ENCODE measurements at places on chromosomes 7 and 10.

GRCh38 chr10:111785921-111786320, 397.6 kb downstream of the GPAM start:
- DNase-seq, result no peak

- DNase-seq, result no peak
These were observed 593 bp upstream of the CUX1 start for GRCh38 chr7:101816595-101817470.

GRCh38 chr7:112223310-112223709, 16.8 kb downstream of the ZNF277 start:
- no peak for DNase-seq

GRCh38 chr7:83469491-83469890, 179.4 kb downstream of the SEMA3E start:
- no peak for DNase-seq

DNA sequence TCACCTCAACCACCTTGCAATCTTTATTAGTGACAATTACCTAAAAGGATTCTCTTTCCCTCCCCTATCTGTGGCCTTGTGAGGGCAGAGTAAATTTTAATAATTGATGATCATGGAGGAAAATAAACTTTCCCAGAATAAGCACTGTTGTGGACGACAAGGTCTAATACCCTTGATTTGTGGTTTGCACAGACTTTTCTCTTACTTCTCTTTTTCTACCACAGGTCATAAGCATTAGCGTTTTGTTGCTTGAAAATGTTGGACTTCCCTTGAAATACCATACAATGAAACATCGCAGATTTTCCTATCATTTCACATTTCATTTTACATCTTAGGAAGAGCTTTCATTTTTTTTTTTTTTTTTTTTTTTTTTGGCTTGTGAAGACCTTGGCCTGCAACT, 188.1 kb upstream of the TMEM72 start:
- DNase-seq, result no peak

- no peak for DNase-seq
These were observed 94.1 kb downstream of the SH3PXD2A start for GRCh38 chr10:103761075-103761920.

DNA sequence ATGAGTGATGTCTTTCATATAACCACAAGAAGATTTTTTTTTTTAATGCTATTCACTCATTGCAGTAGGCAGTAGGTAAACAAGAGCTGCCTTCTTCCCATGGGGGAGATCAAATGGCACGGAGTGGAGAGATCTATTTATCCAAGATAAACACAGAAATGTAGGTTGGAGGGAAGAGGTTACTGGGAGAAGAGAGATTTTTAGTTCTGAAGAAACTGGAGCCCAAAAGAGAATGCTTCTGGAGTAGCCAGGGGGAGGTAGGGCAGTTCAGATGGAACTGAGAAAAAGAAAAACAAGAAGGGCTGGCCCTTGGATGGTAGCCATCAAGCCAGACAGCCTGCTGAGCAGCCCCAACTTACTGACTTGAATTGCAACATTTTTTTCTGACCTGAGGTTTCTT, 270.1 kb upstream of the TPK1 start:
- DNase-seq, result no peak

DNA sequence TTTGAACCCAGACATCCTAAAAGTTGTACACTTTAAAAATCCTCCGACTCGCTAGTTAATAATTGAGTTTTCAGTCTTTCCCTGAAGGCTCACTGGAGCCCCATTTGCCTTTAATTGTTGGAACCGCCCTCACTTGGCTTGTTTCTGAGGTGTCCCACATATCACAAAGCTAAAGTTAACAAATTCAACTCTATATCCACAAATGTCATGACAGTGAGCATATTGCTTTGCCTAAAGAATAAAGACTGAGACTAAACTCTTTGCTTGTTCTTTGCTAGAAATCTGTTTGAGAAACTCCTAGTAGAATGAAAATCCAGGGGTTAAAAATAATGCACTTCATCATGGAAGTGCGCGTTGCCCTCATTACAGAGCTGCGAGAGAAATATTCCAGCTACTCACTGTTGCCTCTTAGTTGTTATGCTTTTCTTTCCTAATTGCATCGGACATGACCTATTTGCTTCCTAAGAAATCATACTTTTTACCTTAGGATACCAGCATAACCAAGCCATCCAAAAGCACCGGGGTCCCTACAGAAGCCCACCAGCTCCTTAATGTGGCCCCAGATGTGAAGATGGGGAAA, 752 bp downstream of the THSD7A start:
- DNase-seq, result no peak

Data from GM18507 (cell line).